Central memory CD8-positive, alpha-beta T cell (primary cell): ENCODE measurements at places on chromosomes 3 and 15.

DNA sequence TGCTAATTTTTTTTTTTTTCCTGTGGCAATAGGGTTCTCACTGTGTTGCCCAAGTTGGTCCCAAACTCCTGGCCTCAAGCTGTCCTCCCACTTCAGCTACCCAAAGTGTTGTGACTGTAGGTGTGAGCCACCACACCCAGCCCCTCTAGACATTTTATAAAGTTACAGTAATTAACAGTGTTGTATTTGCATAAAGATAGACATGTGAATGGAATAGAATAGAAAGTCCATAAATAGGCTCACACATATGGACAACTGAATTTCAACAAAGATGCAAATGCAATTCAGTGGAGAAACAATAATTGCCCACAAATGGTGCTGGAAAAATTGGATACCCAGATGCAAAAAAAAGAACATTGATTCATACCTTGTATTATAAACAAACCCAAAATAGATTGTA, 39.9 kb downstream of the PLS1 start:
- H3K36me3 ChIP-seq = no peaks in the 10 kb centered on the region
- no peaks in the 10 kb centered on the region for H3K27me3 ChIP-seq
- H3K4me3 ChIP-seq = no peak overlapping the region
- no peak overlapping the region for H3K27ac ChIP-seq
- no peaks in the 10 kb centered on the region for H3K4me1 ChIP-seq

- H3K4me3 ChIP-seq = no peak overlapping the region
- peaks cover 10% of the 10 kb centered on the region for H3K36me3 ChIP-seq
- H3K27ac ChIP-seq = no peak overlapping the region
- H3K27me3 ChIP-seq = no peaks in the 10 kb centered on the region
Measured at GRCh38 chr3:179150610-179151009, 2.5 kb downstream of the PIK3CA start.

GRCh38 chr3:142987707-142988106, 13.7 kb upstream of the U2SURP start:
- DNase-seq = no peak
- H3K27ac ChIP-seq = no peak overlapping the region
- no peak overlapping the region for H3K4me3 ChIP-seq
- no peaks in the 10 kb centered on the region for H3K4me1 ChIP-seq
- no peaks in the 10 kb centered on the region for H3K36me3 ChIP-seq

- no peaks in the 10 kb centered on the region for H3K36me3 ChIP-seq
- H3K4me3 ChIP-seq = no peak overlapping the region
- H3K4me1 ChIP-seq = no peaks in the 10 kb centered on the region
- H3K27me3 ChIP-seq = no peaks in the 10 kb centered on the region
- H3K27ac ChIP-seq = no peak overlapping the region
Measured at GRCh38 chr15:97052513-97052912, 722.0 kb downstream of the NR2F2 start.

DNA sequence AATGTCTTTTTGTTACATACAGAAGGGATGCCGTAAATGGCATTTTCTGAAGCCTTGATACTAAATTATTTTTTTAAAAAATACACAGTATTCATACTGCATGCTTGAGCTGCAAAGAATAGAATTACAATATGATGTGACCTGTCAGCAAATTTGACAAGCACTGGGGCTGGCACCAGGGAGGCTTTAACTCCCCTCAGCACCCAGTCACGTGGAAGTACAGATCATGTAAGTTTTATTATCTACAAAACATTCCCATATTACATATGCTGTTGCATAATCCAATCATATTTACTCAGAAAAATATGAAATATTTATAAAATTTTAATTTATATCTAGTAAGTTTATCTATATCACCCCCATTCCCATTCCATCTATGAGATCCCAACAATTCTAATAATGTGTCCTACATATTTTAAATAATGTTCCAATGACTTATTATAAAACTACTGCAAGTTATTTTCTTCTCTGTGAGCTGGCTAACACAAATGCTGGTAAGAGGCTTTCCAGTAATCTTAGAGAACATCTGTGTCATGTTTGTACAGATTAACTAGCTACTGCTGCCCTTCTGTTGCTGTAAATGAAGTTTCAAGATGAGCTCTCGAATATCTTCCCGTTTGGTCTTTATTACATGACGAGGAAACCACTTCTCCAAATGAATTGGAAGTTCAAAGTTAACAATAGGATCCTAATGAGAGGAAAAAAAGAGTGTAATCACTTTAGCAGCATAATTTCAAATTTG, 5.2 kb upstream of the IMPG2 start:
- H3K36me3 ChIP-seq = peaks cover 25% of the 10 kb centered on the region
- DNase-seq = no peak
- no peak overlapping the region for H3K27ac ChIP-seq
- H3K4me1 ChIP-seq = no peaks in the 10 kb centered on the region

DNA sequence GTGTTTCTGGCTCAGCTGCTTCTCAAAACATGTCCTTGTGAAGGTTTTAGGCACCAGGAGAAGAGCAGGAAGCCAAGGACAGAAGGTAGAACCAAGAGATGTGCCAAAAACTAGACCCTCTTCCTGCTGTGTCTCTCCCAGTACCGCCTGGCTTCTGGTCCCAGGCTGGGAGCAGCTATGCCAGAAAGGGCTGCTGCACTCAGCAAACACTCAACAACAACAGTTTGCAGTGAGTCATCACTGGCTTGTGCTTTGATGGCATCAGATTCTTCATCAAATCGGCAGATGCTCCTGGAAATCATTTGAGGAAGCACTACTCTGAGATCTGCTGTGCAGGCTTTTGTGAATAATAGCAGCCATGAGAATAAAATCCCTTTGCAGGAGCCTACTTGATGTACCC, 63.2 kb downstream of the DGKG start:
- H3K36me3 ChIP-seq = no peaks in the 10 kb centered on the region

- no peaks in the 10 kb centered on the region for H3K36me3 ChIP-seq
- no peaks in the 10 kb centered on the region for H3K27me3 ChIP-seq
- no peak for DNase-seq
- no peak overlapping the region for H3K4me3 ChIP-seq
Measured at GRCh38 chr15:81959196-81959595, 86.6 kb downstream of the MEX3B start.

- no peak for DNase-seq
- H3K27me3 ChIP-seq = no peaks in the 10 kb centered on the region
- no peak overlapping the region for H3K4me3 ChIP-seq
Measured at GRCh38 chr3:22606461-22606860, 596.7 kb upstream of the UBE2E2 start.
